ENCODE measurements at places on chromosomes 5 and 9. TPM values are rescaled to one million over a fixed set of nuclear protein-coding genes. Genes with fewer than 3 reads are reported as not detected.

DNA sequence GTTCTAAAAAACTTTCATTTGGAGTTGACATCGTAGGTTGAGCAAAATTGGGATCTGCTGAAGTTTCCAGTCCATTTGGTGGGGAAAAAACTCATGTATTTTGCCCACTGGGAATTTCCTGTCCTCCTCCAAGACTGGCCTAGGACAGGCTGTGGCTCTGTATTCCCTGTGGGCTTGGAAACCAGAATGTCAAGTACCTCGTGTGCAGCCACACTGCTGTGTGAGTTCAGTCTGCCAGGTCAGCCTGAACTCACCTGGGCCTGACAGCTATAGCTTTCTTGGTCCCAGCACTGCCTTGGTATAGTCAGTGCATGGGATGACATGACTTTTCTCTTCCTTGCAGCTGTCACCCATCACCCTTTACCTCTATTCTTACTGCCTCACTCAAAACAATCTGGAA, 35.0 kb upstream of the KLF9 start:
- no peaks in the 10 kb centered on the region for H3K4me1 ChIP-seq
- DNase-seq = no peak
- no peaks in the 10 kb centered on the region for H3K36me3 ChIP-seq

GRCh38 chr9:127545196-127546124, 66.6 kb upstream of the STXBP1 start:
- peak overlapping the region; percentile 50 for H3K27ac ChIP-seq
- H3K4me3 ChIP-seq = no peak overlapping the region
- peaks cover 47% of the 10 kb centered on the region for H3K4me1 ChIP-seq
- no peak for DNase-seq
- H3K36me3 ChIP-seq = no peaks in the 10 kb centered on the region

DNA sequence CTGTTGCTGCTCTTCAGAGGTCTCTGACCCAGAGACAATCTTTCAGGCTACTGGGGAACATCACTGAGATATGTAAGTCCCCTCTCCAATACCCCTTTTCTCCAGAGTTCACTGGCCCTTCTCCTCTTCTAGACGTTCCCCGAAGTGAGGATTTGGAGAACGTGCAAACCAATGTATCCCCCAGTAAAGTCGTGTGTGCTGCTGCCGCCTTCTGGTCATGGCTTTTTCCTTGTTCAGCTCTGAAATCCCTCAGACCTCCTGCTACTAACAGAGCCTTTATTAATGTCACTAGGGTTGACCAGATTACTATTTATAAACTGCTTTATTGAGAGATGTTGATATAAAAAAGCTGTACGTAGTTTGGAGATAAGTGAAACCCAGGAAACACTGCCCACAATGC, 1028.6 kb downstream of the CDH9 start:
- H3K36me3 ChIP-seq = no peaks in the 10 kb centered on the region
- DNase-seq = peak; percentile 12
- no peaks in the 10 kb centered on the region for H3K27me3 ChIP-seq

Gene SPINK4
- not detected for total RNA-seq

- no peaks in the 10 kb centered on the region for H3K4me1 ChIP-seq
- no peaks in the 10 kb centered on the region for H3K27me3 ChIP-seq
- no peaks in the 10 kb centered on the region for H3K36me3 ChIP-seq
- H3K4me3 ChIP-seq = no peak overlapping the region
- no peak for DNase-seq
These were observed 175.8 kb downstream of the ADAMTS6 start for GRCh38 chr5:65305913-65306312.

DNA sequence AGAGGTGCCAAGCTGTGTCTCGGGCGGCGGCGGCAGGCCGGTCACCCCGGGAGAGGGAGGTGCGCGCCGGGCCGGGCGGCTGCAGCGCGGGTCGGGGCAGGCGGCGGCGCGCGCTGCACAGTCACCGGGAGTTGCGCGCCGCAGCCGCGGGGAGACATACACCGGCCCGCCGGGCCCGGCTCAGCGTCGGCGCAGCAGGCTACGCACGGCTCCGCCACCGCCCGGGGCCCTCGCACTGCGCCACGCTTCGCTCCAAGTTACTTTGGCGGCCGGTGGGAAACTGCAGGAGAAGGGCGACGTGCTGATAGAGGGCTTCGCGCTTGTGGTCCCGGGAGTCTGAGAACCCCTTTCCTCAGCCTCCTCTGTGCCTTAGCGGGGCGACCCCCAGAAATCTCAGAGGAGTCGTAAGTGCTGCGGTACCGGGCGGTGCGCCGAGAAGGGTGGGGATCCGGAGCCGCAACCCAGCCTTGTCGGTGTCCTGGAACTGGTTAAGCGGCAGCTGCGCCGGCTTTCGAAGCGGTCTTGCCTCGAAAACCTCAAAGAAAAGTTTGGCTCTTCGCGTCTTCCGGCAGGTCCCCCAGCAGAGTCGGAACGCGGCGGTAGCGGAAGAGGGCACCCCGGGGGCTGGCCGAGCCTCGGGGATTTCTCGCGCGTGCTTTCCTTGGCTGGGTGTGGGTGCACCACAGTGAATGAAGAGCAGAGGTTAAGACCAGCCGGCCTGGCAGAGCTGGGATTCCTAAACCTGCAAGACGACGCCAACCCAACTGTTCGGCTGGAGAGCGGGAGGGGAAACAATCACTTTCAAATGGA, at the start of gene EFNA5:
Gene EFNA5, minus strand, starts transcription at position 6 of the 810 bp plus-strand sequence.
- peak; percentile 35 for DNase-seq
- no peaks in the 10 kb centered on the region for H3K27me3 ChIP-seq
- no peaks in the 10 kb centered on the region for H3K36me3 ChIP-seq
- H3K4me1 ChIP-seq = peaks cover 25% of the 10 kb centered on the region
- peak within 1 kb of the TSS; percentile 95 for H3K4me3 ChIP-seq
- H3K27ac ChIP-seq = peak within 1 kb of the TSS; percentile 98
